ENCODE measurements at places on chromosomes 6 and 20.

GRCh38 chr20:15140286-15140685 is 802.9 kb upstream of the FLRT3 start:
- no peak for DNase-seq

DNA sequence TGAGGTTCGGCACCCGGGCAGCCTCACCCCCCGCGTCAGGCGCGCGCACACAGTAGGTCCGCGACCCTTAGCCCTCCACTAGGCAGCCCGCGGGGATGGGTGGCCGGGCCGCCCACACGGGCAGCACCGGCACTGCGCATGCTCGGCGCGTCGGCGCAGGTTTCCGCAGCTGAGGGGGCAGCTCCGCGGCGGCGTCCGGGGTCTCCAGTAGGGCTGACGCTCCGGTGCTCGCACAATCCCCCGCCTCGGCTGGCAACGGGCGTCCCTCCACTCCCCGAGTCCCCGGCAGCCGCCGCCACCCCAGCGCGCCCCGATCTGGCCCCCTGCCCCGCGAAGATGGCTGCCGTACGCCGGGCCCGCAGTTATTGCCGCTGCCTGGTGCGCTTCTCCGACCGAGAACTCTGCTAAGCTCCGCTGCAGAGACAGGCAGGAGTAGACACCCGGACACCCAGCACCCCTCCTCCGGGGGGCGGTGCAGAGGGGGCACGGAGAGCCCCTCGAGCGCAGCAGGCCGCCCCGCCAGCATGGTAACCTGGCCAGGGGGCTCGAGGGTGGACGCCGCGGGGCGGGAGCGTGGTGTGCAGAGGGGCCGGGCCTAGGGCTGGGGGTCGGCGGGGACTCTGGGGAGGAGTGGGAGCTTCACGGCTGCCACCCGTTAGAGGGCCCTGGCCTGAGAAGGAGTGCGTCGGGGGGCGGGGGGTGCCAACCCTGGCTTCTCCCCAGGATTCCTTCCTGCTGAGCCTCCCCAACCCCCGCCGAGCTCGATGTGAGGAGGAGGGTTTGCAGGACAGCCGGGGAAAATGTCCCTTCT is at the start of gene FBXO9:
FBXO9 (plus strand) TSS at position 139 of the 811 bp plus-strand sequence; CDS start at position 525, 386 bp downstream.
- DNase-seq, result peak; percentile 69

DNA sequence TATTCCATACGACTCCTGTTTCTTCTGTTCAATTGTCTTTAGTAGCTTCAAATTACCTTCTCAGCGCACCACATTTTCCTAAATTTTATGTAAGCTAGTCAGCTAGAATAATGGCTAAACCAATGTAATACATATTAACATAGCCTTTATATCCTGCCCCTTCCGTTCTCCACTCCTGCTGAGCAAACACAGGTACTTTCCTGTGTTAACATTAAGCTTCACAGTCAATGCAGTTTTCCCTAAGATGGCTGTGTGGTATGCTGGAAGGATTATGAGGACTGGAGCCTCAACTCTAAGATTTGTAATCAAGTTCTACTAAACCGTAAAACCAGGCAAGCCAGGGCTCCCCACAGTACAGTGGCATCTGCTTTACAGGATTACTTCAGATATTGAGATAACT is 29.4 kb downstream of the HTR1B start:
- DNase-seq, result no peak

- DNase-seq, result no peak
These were observed 516.0 kb downstream of the LMBRD1 start for GRCh38 chr6:69280858-69281257.

- DNase-seq, result no peak
These were observed 1201.6 kb upstream of the CITED2 start for GRCh38 chr6:140576004-140576555.

GRCh38 chr20:62984666-62985443 is 21.9 kb downstream of the BHLHE23 start:
- peak; percentile 3 for DNase-seq

GRCh38 chr20:38715646-38716045 is 8.6 kb upstream of the SLC32A1 start:
- DNase-seq, result no peak

- no peak for DNase-seq
These were observed 16.6 kb upstream of the TXLNB start for GRCh38 chr6:139308286-139308916.

GRCh38 chr6:168060521-168060931 is 18.5 kb downstream of the FRMD1 start:
- no peak for DNase-seq

GRCh38 chr20:35876033-35876320 is 78.3 kb downstream of the SCAND1 start:
- no peak for DNase-seq

GRCh38 chr6:106751501-106752252 is 122.3 kb downstream of the QRSL1 start:
- DNase-seq, result no peak

DNA sequence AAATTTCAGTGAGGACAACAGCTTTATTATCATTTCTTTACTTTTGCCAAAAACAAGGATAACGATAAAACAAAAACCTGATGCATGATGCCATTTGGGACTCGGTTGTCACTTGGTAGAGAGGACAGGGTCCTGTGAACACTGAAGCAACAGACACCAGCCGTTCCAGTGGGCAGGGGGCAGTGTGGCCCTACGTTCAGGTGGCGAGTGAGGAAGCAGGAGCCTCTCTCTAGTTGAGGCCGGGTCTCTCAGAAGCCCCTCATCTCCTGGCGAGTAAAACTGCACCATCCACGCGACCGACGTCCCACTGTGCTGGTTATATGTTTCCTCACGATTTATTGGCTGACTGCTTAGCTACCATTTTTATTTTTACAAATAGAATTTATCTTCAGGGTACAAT is 231.6 kb downstream of the THBS2 start:
- DNase-seq, result no peak

DNA sequence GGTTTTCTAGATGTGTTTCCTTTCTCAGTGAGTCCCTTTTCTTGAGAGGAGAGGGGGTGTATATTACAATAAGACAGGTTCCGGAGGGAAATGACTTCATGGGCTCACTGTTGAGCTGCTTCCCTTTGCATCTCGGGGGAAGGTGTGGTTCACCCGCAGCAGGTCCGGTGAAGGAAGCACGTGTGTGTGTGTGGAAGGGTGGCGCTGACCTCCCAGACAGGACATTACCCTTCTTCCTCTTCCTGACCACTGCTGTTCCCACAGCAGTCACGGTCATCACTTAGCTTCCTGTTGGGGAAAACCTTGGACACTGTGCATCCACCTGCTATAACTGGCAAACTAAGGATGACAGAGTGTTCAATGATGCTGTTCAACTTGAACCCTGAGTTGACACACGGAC is 83.6 kb downstream of the PLEKHG1 start:
- no peak for DNase-seq

GRCh38 chr20:41052742-41053419 is 24.3 kb downstream of the TOP1 start:
- no peak for DNase-seq

GRCh38 chr6:81878479-81878878 is 126.0 kb upstream of the TENT5A start:
- DNase-seq, result no peak

GRCh38 chr6:113540466-113540865 is 316.7 kb upstream of the MARCKS start:
- DNase-seq, result no peak

DNA sequence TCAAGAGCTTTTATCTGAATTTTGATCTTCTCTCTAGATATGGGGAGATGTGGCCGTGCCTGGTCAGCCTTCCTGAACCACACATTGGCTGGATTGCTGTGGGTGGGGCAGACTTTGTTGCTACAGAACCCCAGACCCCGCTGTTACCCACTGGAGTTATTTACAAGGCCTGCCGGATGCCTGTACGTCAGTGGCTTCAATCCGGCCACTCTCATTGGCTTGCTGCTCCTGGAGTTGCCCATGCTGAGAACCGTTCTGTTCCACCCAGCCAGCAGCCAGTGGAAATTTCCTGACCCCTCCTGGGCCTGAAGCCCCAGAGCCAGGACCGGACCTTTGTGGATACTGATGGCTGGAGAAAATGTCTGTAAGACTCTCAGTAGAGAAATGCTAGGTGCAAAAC is 101.9 kb downstream of the TFAP2C start:
- DNase-seq, result no peak

Data from hypothalamus (tissue), 51 donors.